ENCODE measurements at places on chromosomes 2 and 18. TPM values are rescaled to one million over a fixed set of nuclear protein-coding genes. Genes with fewer than 3 reads are reported as not detected.

PLCD4 gene
- 0.67 TPM for total RNA-seq

RGPD3 gene
- 0.43 TPM for total RNA-seq

CCDC74B gene
- total RNA-seq, result 0.22 TPM

ZSWIM2 gene
- total RNA-seq, result not detected

ALPP gene
- not detected for total RNA-seq

GRCh38 chr2:187567126-187567525 lies 12.9 kb upstream of the TFPI start:
- no peak for DNase-seq

DNA sequence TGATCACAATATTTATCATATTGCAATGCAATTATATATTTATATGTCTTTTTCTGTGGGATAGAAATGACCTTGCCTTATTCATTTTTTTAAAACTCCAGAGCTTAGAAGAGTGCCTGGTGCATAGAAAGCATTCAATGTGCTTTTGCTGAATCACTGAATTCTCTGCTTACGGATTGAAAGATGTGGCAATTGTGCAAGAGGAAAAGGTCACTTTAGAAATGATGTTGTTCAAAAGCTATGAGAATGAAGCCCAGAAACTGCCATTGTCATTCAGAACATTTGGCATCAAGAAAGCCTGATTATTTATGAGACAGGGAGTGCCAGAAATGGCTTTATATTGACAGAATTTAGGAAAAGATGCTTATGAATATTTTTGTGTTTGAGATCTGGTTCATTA lies 678.6 kb upstream of the CDH2 start:
- DNase-seq, result no peak

DNA sequence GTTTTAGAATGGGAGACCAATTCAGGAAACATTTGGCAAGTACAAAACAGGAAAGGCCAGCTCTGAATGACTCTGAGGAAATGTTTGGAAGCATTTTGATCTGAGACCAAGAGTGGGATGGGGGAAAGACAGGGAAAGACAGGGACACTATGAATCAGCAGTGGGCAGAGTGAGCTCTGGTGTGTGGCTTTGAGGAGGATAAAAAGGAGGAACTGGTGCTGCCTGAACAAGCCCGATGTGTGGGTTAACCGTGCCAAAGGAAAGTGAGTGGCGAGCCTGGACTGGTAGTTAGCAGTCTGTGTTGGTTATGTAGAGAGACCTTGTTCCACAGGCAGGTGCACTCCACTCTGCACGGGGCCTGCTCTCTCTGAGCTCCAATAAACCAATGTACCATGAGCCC lies 5.3 kb downstream of the MFSD6 start:
- no peak for DNase-seq

GRCh38 chr2:145034511-145034910 lies 514.6 kb upstream of the ZEB2 start:
- DNase-seq, result no peak

GRCh38 chr18:42233908-42234307 lies 278.9 kb downstream of the PIK3C3 start:
- DNase-seq, result no peak

- DNase-seq, result no peak
Measured at GRCh38 chr2:216897561-216898203, 37.8 kb upstream of the TNP1 start.

DNA sequence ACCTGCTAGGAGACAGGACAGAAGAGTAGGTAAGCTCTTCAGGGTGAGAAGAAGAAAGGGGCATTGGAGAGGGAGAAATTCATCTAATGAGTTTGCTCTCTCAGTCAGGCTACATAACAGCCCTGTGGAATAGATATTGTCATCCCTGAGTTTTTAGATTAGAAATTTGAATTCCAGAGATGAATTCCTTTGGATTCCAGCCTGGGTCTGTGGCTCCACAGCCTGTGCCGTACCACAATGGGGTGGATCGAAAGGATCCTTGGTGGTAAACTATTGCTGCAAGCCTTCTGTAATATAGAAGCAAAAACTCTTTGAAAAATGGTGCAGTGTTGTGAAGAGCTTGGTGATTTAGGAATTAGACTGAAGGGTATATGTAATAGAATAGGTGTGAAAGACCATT lies 21.0 kb downstream of the MYO1B start:
- no peak for DNase-seq

DNA sequence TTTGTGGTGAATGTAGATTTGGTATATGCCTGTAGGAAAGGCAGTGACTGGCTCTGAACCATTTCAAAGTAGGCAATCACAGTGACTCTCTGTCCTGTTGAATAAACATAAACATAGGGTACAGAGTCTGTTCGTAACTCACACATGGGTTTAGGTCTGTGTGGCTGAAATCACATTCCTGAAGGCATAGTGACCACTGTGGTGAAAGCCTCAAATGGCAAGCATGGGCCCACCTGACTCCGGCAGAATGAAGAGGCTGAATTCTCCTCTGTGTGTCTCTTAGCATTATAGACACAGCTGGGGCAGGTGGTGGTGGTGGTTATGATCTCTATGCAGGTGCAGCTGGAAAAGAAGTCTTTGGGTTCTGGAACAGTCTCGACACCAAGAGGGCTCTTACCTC lies 61.2 kb downstream of the ITGA6 start:
- no peak for DNase-seq

DNA sequence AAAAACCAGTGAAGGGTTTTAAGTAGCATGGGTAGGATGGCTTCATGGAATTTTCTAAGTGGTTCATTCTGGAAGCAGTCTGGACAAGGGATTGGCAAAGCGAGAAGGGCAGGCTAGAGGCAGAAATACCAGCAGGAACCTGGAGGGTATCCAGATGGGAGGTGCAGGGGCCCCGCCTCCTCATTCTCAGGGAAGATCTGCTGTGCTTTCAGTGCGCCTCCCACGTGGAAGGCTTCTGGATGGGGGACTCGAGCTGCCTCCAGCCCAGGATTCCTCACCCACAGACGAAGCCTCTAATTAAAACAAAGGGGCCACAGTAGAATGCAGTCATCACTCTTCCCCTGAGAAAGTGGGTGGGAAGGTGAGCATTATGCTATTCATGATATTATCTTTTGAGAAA lies 79.8 kb downstream of the VSNL1 start:
- DNase-seq, result no peak

All from CD8-positive, alpha-beta T cell (primary cell).